CD4-positive, alpha-beta T cell treated with Interleukin-21 for 1 hour (primary cell): ENCODE measurements at places on chromosomes 12 and 14.

DNA sequence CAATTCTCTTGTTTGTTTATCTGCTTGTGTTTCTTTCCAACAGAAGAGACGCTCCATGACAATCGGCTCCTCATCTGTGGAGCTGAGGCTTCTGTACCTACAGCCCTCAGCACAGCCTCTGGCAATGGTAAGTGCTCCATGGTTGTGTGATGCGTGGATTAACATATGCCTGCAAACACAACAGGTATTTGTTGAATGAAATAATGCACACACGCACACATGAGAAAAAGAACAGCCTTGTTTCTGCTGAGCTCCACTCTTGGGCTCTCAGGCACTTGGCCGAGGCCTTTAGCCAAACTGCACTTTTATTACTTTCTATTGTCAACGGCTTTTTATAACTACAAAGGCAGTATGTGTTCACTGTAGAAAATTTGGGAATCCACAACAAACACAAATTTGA lies 120.4 kb upstream of the TMCC3 start:
- DNase-seq, result no peak

GRCh38 chr14:67461341-67461985 lies 27.1 kb downstream of the TMEM229B start:
- DNase-seq, result no peak

DNA sequence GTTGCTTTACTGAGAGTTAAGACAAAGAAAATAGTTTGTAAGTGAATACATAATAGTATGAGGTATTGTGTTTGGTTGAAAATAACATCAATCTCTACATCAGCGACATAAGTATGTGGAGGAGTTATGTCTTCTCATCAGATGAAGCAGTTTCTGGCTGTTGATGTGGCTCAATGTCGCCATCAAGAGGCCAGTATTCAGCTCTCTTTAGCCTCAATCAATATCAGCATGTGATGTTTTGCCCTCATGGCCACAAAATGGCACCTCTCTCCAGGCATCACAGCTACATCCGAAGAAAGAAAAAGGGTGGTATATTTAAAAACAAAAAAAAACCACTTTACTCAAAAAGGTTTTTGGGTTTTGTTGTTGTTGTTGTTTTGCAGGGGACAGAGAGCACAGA lies 302.3 kb upstream of the TMEM132C start:
- no peak for DNase-seq

DNA sequence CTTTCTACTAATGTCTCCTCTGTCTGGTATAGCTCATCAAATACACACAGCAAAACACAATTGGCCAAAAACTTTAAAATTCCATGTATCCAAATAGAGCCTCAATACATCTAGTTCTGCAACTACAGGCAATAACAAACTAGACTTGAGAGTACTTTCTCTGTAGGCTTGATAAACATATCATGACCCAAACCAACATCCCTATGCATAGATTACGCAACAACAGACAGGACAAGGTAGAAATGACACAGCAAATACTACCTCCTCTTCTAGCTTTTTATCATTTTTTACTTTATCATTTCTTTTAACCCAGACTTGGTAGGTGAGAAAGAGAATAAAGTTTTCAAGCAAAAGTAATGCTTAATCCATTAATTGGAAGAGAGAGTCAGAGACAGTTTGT lies 41.8 kb downstream of the EML5 start:
- no peak for DNase-seq

- DNase-seq, result no peak
These were observed 8.9 kb downstream of the RSRC2 start for GRCh38 chr12:122517877-122518276.
